Activated T-helper 1 cell treated with anti-CD3 and anti-CD28 coated beads, Interleukin-2, amount 50 U/mL, for 16 hours (primary cell): ENCODE measurements at places on chromosomes 7 and 10.

DNA sequence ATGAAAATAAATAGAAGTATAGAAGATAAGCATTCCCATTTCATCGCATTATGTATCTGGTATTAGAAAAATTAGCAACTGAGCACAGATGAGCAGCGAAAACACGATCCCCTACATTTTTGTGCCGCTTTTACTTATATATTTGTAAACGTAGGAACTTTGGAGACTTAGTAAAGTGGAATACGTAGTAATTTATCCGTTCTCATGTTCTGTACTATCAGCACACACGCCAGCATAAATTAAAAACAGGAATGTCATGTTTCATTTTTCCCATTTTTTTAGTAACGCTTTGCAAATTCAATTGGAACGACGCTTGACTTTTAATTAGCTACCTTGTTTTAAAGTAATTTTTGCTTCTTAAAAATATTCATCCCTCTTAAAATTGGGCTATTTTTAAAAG, 2.4 kb downstream of the ZNRF2 start:
- DNase-seq = no peak

DNA sequence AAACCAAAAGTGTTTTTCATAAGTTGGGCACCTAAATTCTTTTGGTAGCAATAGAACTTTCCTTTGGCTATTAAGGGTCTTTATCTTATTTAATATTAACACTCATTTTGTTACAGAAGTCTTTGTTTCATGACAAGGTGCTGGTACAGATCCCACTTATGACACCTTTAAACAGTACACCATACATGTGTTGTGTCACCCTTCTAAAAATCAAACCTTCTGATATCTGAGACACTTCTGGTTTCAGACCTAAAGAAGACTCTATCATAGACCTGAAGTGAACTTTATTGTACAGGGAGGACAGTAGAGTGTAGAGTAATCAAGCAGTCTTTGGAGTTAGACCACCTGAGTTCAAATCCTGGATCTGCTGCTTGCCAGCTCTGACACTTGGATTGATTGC, 5.8 kb upstream of the USP6NL start:
- DNase-seq = no peak

DNA sequence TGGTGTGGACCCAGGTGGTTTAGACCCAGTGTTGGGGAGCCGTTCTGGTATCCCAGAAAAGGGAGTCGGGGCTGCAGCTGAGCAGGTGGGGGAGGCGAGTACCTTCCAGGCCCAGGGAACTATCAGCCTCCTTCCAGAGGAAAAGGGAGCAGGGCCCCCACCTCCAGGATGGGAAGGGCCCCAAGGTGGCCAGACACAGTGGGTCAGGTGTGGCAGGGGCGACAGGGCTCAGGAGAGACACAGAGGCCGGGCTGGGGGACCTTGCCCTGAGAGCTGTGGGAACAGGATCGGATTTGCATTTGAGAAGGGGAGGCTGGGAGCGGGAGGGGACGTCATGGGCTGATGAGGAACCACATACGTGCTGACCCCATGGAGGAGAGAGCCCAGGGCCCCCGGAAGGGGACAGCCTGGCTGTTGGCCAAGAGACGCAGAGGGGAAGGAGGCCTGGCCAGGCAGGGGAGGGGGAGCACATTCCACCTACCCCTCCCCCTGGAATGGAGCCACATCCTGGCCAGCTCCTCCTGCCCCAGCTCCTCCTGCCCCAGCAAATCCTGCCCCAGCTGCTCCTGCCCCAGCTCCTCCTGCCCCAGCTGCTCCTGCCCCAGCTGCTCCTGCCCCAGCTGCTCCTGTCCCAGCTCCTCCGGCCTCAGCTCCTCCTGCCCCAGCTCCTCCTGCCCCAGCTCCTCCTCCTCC, 9.7 kb upstream of the TTYH3 start:
- no peak for DNase-seq

DNA sequence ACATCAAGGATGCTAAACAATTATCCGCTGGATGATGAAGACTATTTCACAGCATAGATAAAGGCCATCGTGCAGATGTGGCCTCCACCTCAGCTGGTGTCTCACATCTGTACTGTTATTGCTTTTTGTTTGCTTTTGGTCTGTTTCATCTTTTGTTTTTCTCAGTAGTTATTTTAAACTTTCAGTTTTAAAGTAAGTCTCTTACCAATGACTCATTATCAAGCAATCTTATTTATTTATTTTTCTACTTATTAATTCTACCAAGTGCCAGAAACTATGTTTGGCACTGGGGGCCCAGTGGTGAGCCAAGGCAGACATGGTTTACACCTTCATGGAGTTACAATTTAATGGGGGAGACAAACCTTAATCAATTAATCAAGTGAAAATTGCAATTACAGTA, 250.9 kb upstream of the TMEM72 start:
- DNase-seq = no peak

DNA sequence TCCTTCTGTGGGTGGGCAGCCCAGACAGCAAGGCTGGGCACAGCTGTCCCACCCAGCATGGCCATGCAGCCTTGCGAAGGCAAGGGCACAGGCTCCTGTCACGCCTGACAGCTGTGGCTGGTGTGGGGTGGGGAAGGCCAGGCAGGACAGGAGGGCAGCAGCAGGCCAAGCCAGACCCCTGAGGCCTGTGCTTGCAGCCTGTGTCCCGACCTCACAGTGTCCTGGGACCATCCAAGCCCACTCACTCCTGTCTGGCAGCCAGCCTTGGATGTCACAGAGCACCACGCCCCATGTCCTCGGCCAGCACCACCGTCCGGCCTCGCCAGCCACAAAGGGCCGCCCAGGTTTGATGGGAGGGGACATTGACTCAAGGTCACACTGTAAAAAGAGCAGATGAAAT, 85.5 kb upstream of the LRRC4 start:
- no peak for DNase-seq
